Activated effector memory CD4-positive, alpha-beta T cell treated with Interleukin-2 at 50 U/mL for 16 hours (primary cell): ENCODE measurements at places on chromosomes 3 and 15.

DNA sequence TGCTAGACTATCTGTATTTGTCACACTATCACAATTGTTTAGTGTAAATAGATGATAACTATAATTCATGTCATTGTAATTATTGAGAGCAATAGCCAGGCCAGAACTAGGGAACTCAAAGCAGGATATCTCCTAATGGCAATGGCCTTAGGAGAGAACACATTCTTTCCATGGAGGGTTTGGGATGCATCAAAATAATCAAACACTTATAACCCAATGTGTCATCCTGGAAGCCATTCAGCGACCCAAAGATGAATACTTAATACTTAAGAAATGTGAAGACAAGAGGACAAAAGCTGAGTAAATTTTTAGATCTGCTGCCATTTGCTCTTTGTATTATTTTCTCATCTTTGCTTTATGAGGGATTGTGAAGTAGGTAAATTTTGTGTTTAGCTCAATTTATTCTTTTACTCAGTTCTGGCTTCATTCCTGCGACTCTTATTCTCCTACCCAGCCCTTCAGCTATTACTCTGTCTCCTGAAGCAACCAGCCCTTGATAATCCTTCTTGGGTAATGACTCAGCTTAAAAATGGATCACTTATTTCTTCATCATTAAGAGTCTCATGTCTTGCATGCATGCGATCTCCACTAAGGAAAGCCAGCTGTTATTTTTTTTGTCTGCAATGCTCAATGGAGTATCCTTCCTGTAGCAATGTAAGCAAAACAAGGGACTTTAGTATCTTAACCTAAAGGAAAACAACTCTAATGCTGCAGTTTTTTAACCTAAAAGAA, 2.0 kb downstream of the OR4F15 start:
- no peak for DNase-seq

GRCh38 chr15:39132070-39132469, 448.8 kb upstream of the THBS1 start:
- DNase-seq, result no peak

GRCh38 chr3:29475854-29476253, 195.0 kb downstream of the RBMS3 start:
- no peak for DNase-seq

DNA sequence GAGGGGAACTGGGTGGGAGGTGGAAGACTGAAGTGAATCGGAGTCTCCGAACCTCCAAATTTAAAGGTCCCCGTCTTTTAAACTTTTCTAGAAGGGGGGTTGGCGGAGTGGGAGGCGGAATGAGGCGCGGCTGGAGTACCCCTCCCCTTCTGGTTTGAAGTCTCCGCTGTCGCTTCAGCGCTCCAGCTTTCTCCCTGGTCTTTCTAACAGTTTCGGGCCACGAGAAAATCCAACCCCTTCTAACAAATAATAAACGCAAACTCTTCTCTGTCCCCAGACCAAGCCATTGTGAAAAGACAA, 2.5 kb upstream of the MECOM start:
- DNase-seq, result no peak

DNA sequence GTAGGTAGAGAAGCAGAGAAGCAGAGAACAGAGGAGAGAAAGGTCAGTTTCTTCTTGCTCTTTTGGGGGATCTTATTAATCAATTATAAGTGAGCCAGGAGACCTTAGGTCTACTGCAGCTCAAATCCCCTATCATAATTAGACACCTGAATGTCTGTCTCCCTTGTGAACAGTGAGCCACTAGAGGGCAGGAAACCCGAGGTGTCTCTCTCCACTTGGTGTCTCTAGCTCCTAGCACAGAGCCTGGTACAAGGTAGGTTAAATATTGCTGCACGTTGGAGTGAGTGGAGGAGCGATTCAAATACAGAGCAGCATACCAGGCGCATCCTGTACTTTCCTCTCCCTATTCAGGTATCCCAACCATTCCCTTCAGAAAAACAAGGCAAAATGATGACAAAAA, 2.0 kb upstream of the ST8SIA2 start:
- no peak for DNase-seq

GRCh38 chr15:93372865-93373223, 283.8 kb upstream of the RGMA start:
- no peak for DNase-seq

DNA sequence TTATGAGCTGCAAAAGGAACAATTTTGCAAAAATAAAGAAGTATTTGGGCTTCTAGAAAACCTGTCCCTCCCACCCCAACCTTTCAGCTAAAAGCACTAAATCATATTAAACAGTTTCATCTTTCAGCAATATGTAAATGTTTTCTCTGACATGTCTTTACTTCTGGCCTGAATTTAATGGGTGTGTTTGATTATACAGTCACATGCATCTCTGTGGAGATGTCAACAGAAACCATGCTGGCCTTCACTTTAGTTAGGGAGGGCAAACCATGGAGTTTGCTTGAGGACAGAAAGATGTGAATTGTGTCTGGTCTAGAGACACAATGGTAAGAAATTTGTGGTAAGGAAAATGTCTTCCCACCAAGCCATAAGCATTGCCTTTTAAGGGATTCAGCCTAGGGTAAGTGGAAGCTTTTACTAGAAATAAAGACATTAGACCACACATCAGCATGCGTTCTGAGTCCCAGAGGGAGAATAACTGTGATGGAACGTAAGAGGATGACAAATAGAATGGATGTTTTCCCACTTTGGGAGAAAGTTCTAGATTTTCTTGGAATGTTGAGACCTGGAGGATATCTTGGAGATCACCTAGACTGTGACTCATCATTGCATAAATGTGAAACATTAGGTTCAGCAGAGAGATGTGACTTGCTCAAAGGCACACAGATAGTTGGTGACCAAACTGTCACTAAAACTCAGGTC, 68.9 kb downstream of the ST8SIA2 start:
- no peak for DNase-seq

- DNase-seq, result peak; percentile 17
Measured at GRCh38 chr3:122572940-122573412, 4.5 kb upstream of the PARP15 start.

DNA sequence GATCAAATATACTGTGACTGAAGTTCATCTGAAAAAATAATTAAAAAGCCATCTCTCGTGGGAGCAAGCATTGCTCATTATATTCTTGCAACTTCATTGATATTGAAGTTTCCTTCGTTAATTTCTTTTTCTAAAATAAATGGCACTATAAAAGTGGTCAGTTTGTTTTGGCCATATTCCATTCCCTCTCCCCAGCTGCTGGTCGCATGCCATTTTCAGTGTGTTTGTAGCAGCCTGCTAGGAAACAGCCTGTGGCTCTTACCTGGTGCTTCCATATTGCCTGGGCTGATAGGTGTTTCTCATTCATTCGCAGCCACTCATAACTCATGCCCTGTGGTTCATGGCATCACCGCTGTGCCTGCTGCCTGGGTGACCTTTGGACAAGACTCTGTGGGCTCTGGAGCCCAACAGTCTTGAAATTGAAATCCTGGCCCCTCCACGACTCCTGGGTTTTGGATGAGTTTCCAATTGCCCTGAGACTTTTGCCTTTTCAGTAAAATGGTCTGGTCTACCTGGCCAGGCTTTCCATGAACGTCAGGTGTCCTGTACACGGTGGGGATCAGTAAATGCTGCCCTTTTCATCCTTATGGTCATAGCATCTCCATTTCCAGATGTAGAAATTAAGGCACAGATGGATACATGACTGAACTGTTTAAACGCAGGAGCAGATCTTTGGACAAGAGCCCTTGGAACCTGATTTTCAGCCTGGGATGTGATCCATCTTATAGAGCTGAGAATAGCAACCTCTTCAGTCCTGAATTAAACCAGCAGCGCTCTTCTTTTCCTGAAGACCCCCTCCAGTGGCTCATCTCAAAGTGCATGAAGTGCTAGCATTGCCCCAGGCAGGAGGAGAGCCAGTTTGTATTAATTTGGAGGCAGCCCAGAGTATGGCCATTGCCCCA, 69.4 kb downstream of the SLCO3A1 start:
- no peak for DNase-seq

GRCh38 chr3:153051427-153052095, 110.5 kb upstream of the RAP2B start:
- DNase-seq, result no peak

DNA sequence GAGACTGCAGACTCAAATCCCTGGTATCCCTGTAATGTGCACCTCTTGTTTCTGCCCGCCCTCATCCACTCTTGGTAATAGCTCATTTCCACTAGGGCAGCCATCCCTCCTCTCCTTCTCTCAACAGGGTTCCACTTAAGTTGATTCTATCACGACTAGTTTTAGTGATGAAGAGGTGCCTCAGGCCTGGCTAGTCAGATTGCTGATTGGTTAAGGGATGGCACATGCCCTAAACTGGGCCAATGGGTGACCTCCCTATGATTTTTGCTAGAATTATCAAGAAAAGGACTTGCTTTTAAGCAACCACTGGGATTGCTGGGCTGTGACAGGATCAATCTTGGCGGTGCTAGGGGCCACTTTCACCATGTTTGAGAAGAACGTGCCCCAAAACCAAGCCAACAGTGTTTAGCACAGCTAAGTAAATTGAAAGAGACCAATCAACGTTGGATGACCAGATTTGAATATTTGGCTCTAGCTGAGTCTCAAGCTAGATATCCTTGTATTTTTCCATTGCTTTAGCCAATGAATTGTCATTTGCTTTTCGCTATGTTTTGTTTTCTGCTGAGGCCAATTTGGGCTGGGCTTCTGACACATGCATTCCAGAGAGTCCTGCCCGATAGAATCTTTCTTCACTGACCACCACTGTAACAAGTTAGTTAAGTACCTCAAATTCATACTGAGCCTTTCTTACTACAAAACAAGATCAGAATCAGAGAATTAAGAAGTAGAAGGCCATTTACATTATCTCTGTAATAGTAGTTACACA, 131.0 kb downstream of the PDZRN3 start:
- DNase-seq, result no peak

DNA sequence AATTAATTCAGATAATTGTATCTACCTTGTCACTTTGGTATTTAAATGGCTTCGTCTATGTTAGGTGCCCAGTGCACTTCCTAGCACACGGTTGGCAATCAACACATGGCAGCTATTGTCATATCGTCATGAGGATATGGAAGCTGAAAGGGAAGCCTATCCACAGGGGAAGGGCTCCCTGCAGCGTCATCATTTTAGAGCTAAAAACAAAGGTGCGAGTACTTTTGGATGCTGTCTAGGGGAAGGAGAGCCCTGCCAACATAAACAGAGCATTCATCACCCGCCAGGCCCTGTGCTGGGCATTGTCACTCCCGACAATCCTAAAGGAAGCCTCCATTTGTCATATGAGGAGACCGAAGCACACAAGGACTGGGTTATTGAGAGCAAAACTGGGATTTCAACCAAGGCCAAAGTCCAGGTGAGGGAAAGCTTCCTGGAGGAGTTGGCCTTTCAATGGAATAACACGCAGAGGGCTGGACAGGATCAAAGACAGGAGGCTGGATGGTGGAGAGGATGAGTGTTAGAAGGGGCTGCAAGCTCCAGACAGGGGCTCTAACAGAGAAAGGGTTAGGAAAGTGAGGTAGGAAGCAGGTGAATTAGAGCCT, 8.0 kb upstream of the PARL start:
- DNase-seq, result no peak

DNA sequence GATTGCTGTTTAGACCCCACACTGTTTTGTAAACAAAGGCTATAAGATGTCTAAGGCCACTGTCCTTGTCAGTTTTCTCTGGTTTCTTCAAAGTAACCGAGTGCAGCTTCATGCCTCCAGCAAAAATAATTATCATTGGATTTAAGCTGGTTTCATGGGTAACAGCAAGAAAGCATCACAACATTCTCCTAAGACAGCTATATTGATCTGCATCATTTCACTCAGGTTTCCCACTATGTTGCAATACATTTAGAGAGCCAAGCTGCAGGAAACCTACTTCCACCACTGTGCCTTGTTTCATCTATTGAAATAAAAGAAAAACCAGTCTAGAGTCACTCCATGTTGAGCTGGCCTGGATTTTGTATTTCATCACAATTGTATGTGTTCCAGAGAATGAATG, 351.4 kb downstream of the OXSM start:
- DNase-seq, result no peak

DNA sequence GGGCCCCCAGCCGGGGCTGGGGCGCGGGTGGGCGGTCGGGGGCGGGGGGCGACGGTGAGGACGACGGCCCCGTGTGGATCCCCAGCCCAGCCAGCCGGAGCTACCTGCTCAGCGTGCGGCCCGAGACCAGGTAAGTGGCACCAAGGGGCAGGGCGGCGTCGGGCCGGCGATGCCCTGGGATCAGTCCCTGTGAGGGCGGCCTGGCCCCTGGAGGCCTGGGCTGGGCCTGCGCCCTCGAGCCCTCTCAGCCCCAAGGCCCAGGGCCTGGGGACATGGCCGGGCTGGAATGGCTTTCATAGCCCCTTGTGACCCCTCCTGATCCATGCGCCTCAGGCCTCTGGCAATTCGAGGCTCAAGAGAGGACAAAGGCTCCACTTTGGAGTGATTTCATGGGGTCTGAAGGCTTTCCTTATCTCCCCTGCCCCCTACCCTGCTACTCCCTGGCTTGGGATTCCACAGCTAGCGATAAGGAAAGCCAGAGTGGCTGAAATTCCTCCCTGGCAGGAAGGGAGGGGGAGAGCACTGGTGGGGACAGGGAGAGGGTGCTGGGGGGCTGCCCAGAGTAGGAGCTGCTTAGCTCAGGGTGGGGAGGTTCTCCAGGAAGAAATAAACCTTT, 418 bp downstream of the ALPK3 start:
- no peak for DNase-seq

DNA sequence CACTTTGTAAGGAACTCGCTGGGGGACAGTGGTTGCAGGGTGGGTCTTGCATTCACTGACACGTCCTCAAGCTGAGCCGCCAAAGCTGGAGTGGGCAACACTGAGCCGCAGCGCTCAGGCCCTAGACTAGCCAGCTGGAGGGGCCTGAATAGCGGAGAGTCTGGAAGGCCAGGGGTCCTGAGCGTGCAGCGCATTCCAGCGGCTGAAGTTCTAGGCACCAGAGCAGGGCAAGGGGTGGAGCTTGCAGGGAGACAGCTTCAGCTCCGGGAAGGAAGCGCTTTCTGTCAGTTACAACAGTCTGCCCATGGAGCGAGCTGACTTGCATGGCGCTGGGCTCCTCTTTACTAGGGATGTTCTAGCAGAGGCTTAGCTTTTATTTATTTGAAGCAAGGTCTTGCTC, 2.7 kb downstream of the MAP6D1 start:
- no peak for DNase-seq

GRCh38 chr3:112333381-112334317, 693 bp downstream of the CD200 start:
- no peak for DNase-seq

DNA sequence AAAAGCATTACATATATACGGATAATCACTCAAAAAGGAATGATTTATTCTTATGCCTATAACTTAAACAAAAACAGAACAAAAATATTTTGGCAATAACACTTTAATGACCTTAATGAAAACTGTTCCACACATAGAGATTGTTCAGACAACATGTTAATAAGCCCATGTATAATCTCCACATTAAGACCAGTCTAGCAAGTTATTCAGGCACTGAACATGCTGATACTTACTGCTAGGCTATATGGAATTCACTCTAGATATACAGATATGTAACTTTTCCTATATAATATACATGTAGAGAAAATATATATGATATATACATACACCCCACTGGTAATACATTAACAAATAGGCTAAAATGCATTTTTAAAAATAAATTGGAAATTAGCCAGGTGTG, 43.8 kb upstream of the USP50 start:
- no peak for DNase-seq
